ENCODE measurements at places on chromosomes 5 and 9.

DNA sequence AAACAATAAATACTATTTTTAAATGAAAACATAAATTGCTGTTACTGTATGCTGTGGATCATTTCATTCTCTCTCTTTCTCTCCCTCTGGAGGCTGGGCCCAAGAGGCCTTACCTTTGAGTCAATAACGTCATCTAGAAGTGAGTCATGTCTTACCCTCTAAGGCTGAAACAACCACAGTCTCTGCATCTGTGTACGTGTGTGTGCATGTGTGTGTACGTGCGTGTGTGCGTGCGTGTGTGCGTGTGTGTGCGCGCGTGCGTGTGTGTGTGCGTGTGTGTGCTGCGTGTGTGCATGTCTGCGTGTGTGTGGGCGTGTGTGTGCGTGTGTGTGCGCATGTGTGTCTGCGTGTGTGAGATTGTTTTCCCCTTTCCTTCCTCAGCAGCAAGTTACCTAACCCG is 13.6 kb upstream of the IL17B start:
- H3K4me1 ChIP-seq = peaks cover 2% of the 10 kb centered on the region
- H3K36me3 ChIP-seq = no peaks in the 10 kb centered on the region
- H3K27me3 ChIP-seq = no peaks in the 10 kb centered on the region
- DNase-seq = no peak

DNA sequence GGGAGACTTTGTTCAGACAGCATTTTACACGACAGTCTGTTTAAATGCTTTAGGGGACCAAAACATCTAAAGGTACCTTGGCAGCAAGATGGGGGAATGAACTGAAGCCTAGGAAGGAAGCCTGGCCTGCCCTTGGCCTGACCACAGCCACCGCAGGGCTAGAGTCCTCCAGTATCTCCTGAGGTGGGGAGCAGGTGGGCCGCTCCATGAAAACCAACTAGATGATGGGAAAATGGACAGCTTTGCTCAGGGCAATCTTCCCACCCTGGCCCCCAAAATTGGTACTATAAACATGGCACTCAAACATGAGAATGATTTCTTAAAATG is 153.3 kb downstream of the AUH start:
- H3K27me3 ChIP-seq = no peaks in the 10 kb centered on the region
- peak overlapping the region; percentile 62 for H3K4me3 ChIP-seq
- DNase-seq = no peak
- H3K27ac ChIP-seq = peak overlapping the region; percentile 90

DNA sequence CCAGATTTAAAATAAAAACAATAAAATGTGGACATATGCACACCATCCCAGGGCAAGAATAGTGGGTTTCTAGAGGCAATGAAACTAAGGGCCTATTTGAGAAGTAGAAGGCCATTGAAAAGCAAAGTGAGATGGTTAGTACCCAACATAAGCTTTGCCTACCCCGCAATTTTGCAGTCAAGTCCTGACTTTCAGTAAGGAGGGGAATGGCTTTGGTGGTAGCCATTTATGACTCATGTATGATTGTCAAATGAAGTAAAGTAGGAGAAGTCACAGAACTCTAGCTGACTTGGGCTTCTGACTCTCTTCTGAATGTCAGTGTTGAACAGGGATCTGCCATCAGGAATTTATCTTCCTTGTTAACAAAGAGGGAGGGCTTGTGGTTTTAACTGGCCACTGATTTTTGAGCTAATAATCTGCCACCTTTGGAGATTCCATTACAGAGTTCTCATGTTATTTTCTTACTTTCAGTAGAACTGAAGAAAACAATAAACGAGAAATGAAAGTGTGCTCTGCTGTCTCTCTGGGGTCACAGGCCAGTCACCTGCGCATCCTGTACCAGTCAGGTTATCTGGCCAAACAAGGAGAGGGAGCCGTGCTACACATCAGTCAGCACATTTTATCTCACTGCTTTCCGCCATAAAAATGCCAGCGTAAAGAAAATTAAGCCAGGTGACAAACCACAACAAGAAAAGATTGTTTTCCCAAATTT is 14.3 kb upstream of the SNCAIP start:
- no peaks in the 10 kb centered on the region for H3K27me3 ChIP-seq
- H3K36me3 ChIP-seq = no peaks in the 10 kb centered on the region
- no peak for DNase-seq
- no peak overlapping the region for H3K27ac ChIP-seq
- H3K4me1 ChIP-seq = no peaks in the 10 kb centered on the region

DNA sequence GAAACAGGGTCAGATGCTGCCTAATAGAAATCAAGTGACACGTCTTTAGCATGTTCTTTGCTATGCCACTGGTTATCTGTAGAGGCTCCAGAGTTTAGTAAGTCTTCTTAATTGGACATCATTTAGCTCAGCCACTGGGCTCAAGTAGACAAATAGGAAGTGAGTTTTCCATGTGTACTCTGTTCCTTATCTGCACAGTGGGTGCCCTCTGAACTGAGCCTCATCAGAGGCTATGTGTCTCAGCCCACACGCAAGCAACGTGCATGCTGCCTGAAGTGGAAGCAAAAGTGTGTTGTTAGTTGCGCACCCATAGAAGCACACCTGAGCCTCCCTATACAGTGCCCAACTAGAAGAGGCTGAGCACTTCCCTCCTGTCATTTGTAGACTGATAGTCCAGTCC is 134.7 kb downstream of the SEMA5A start:
- no peak overlapping the region for H3K4me3 ChIP-seq
- no peaks in the 10 kb centered on the region for H3K4me1 ChIP-seq
- no peaks in the 10 kb centered on the region for H3K27me3 ChIP-seq
- H3K36me3 ChIP-seq = no peaks in the 10 kb centered on the region

All from activated CD8-positive, alpha-beta T cell treated with anti-CD3 and anti-CD28 coated beads, Interleukin-2, amount 10 ng/mL, durations not matched to agents 7 days and 5 days (primary cell).